ENCODE measurements at places on chromosomes 6 and 20.

DNA sequence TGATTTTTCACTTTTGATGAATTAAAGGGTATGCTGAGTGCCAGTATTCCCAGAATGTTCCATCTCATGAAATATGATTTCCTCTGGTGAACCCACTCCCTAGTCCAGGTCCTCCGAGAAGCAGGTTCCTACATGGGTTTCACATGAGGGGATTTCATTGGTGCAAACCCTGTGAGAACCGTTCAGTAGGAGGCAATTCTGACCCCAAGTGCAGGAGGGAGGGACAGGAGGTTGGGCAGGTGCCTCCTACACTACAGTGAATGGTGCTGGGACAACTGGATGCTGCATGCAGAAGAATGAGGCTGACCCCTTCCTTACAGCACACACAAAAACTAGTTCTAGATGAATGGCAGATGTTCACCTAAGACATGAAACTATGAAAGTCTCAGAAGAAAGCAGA is 5.1 kb upstream of the ULBP2 start:
- no peak for DNase-seq

- no peak for DNase-seq
These were observed 200.9 kb downstream of the DLL1 start for GRCh38 chr6:170089963-170090362.

DNA sequence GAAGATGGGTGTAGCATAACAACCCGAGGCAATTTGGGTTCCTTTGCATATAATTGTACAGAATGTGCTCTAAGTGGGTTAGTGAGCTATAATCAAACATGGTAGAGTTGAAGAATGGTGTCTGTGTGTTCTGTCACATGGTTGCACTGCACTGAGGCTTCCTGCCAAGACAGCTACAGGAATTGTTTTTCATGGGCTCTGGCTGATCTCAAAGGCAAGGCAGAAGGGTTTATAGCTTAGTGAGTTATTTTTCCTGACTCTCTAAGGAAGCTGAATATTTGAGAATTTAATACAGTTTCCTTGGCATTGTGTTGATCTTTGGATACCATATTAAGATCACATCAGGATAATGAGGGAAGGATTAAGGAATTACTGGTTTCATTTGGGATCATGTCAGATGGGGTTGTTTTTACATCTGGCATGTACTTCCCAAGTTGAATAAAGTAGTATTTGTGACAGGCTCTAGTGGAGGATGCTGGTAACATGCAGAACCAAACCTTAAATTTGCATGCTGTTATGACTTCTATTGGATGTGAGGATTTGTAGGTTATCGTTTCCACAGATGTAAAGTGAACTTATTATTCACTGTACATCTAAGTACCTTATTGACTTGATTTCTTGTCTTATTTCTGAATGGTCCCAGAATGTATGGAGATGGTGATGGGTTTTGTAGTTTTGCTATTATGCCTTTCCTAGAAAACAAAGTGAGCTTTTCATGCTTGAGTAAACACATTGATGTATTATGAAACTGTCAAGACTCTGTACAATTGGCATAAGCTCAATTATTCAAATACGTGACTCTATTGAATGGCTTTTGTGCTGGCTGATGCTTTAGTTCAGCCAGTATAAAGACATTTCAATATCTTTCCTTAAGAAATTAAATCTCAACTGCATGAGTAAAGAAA is 43.3 kb downstream of the LRRC1 start:
- DNase-seq, result no peak

DNA sequence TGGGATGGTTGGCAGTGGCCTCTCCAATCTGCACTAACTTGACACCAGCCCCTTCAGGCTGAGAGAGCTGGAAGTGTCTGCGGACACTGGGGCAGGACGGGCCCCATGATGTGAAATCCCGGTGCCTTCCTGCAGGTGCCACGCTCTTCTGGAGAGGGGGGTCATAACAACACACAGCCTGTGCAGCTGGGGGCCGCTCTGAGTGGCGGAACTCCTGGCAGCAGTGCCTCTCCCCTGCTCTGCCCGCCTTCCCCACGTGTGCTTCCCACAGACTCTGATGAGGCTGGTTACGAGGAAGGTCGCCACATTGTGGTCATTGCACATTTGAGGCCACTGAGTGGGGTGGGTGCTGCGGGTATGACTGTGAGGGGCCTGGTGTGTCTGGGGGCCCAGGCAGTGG is 145.2 kb downstream of the DTNBP1 start:
- no peak for DNase-seq

DNA sequence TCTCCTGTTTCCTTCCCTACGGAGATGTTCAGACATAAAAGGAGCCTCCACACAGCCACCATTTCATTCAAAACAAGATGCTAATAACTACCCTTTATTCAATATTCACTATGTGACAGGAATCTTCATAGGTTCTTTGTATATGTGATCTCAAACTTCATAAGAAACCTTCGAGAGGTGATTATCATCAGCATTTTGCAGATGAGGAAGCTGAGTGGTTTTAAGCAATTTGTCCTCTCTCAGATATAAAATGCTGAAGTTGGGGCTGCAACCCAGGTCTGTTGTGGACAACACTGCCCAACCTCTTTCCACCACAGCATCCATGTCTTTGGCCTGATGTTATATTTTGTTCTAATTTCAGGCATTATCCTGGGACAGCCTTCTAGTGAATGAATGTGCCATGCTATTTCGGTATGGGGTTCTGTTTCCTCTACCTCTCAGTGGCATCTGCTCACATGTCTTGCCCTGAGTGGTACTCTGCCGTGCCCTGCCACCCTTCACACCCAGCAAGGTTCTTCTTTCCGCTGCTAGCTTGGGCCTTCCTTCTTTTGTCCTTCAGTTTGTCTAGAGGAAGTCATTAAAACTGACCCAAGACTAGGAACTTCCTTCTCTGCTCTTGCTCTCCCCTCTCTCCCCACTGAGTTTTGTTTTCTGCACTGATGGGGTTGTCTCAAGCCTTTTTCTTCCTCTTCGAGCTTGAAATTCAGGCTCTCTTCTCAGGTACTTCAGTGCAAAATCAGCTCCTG is 300.9 kb upstream of the PRDM1 start:
- no peak for DNase-seq

- no peak for DNase-seq
These were observed 664.9 kb upstream of the CITED2 start for GRCh38 chr6:140039364-140039763.

DNA sequence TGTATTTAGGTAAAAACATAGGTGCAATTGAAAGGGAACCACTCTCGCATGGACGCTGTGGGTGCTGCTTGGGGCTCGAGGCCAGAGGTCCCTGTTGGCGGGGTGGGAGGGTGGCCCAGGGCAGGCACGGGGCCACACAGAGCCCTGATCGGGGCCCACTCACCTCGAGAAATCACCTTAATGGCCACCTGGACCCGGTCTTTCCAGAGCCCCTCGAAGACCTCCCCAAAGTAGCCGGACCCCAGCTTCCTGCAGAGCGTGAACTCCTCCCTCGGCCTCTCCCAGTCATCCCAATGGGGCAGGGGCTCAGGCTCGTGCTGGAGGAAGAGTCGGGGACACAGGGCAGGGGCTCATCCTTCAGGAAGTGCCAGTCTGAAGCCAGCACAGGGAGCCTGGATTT is 3.8 kb downstream of the PTK6 start:
- no peak for DNase-seq

DNA sequence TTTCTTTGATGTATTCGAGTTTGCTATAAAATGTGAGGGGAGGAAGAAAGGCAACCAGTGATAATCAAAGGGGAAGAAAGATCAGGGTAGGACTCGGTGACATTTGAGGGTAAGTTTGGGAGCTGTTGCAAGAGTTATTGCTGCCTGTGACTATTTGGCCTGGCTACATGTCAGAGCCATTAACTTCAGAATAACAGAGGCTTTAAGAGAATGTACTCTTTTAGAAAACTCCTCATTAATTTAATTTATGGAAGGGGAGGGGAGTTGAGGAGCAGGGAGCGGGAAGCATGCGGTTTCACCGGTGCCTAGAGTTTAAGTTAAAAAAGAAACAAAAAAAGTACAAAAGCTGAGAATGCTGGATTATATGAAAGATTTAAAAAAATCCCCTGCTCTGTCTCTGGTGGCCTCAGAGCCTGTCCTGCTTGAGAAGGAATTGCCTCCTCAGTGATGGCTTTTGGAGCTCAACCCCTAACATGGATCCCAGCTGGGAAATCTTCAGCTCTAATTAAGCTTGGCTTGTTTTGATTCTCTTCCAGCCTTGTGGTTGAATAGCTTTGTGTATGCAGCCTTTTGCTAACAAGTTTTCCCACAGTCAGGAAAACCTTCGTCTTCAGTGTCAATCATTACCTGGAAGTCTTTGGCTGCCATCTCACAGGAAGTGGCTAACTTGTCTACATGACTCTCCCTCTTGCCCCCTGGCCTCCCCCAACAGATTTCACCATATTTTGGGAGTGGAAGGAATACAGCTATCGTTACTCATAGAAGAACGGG is 238.2 kb downstream of the SOX4 start:
- DNase-seq, result no peak

DNA sequence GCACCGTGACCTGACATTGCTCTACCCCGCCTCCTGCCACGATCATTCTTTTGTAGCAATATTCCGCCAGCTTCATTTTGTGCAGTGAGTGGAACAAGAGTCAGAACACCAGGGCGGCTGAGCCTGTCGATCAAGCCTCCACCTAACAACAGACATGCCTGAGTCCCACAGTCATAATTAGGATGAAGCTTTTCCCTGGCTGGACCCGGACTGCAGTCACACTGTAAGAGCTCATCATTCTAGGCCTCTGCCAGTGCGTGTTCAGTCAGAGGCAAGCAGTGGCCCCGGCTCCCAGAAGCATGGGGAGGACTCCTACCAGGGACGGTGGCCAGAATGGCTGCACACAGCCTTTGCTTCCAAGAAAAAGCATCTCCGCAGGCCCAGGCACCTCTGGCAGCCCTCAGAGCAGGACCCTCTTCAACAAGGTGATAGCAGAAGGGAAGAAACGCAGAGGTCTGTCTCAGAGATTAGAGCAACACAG is 23.2 kb upstream of the UNC93A start:
- no peak for DNase-seq

DNA sequence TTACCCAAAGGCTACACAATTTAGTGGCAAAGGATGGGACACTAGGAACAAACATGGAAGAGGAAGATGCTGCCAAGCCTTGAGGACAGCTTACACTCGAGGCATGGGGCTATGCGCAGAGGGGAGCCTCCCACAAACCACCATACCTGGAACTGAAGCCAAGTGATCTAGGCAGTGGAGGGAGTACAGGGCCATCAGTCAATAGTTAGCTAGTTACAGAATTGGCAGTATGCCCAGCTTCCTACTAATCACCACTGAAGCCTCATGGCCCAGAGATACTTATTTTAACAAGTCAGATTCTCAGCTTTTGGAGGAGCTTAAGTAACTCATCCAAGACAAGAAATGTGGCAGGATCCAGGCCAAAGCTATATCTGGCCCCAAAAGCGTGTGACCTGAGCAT is 226.6 kb upstream of the MOCS1 start:
- DNase-seq, result no peak

GRCh38 chr20:51955756-51956155 is 153.4 kb upstream of the SALL4 start:
- DNase-seq, result no peak

GRCh38 chr6:6395581-6396197 is 75.2 kb upstream of the F13A1 start:
- no peak for DNase-seq

DNA sequence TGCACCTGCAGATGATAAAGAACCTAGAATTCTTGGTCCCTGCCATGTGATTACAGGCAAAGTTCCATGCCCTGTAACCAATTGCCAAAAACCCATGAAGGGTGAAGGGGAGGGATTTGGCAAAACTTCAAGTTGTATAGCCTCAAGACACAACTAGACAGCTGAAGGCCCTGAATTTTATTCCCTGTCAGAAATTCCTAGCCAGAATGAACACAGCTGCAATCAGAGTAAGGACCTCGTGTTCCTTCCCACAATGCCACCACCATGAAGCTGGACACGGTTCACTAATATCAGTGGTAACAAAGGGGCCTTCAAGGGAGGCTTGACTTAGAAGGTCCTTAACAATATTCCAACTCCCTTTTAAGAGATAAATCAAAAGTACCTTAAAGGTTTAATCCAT is 22.5 kb upstream of the IRAK1BP1 start:
- DNase-seq, result no peak

DNA sequence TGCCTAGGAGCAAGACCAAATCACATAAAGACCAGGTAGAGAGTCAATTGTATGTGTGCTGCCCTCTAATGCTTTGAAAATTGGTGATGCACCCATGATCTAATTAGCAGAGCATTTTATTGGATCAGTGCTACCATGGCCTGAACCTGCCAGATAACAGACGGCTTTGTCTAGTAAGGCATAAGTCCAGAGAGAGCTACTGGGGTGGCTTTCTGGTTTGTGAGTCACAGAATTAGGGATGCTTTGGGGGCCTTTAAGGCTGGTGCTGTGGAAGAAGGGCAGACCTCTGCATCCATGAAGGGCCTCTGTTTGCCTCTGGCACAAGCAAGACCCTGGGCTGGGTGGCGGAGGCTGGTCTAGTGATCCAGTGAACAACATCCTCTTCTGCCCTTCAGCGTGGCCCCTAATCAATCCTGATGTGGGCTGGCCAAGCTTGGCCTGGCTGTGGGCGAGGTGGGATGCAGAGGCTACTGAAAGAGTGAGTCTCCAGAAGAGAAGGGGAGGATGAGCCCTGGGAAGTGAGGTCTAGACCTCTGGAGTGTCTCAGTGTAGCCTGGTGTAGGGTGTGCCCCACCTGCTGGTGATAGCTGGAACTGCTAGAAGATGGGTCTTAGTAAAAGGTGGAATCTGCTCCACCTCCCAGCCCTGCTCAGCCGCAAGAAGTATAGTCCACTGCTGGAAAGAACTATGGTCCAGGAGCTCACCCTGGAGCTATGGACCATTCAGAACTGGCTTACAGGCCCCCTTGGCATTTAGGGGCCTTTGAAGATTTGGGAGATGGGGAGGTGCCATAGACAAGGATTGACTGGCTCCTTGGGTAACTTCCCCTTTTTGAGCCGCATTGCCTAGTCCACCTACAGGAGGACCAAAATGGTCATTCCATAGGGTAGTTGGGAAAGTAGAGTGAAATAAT is 36.7 kb upstream of the AAR2 start:
- DNase-seq, result peak; percentile 77

DNA sequence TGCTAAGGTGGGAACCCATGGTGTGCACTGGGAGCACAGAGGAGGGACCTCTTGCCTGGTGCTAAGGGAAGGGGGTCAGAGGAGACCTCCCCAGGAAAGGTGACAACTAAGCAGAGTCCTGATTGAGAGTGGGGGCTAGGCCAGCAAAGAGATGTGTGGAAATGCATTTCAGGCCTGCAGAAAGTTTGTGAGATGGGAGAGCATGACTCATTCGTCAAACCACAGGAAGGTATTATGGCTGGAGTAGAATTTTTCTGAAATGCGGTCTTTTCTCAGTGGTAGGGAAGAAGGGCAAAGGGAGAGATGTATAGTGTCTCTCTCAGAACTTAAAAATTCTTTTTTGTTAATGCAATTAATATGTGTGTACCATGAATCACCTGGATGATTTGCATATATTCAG is 23.6 kb upstream of the EDN1 start:
- no peak for DNase-seq

DNA sequence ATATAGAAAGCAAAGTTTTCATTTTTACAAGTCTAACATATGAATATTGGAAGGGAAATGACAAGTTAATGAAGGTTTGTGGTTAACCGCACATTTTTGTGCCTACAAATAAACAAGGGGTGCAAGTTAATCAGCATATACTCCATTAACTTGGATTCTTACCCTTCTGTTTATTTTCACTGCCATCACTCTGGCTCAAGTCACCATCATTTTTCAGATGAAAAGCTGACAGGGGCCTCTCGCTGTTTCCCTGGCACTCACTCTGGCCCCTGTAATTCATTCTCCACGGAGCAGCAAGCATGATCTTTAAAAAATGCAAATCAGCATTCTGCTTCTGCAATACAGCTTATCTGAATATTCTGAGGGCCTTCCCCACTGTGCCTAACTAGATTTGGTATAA is 29.8 kb downstream of the APCDD1L start:
- no peak for DNase-seq
